ENCODE measurements at places on chromosomes 16 and 17.

DNA sequence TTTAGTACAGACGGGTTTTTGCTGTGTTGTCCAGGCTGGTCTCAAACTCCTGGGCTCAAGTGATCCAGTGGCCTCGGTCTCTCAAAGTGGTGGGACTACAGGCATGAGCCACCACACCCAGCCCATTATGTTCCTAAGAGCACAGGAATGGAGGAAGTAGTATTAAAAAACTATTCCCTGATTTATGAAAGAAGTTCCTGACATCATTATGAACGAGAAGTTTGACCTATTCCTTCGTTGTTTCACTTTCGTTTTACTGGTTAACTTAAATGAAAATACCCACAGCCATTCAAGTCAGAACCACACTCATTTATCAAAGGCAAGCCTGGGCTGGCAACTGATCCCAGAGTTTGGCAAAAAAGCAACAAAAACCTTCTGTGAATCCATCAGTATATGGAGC, 13.5 kb upstream of the CBX4 start:
- no peak for DNase-seq

- no peak for DNase-seq
These were observed 440.9 kb upstream of the MAF start for GRCh38 chr16:80041410-80041809.

- DNase-seq: no peak
These were observed 4.5 kb upstream of the NAT9 start for GRCh38 chr17:74780443-74781238.

DNA sequence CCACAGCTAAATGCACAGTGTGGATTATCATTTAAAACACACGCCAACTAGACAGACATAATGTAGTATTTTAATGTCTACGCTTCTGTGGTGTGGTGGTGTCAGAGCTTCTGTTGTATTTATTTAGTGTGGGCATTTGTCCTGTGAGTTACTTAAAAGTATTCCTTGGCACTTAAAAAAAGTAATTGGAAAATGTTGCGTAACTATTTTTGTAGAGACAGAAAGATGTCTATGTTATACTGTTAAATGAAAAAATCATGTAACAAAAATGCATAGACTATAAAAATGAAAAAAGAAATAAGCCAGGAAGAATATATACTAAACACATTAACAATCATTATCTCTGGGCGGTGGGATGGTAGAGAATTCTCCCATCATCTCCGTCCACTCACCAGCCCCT, 39.2 kb downstream of the CYTH1 start:
- DNase-seq: no peak

DNA sequence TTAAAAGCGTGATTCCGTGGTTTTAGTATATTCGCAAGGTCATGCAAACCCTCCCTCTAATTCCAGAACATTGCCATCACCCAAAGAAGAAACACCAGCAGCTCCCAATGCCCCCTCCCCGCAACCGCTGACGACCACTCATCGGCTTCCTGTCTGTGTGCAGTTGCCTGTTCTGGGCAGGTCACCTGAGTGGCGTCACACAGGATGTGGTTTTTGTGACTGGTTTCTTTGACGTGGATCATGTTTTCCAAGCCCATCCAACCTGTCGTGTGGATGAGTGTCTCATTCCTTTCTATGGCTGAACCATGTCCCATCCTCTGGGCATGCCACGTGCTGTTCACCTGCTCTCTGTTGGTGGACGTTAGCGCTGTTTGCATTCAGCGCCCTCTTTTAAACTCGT, 8.2 kb upstream of the ATP2C2 start:
- peak; percentile 13 for DNase-seq

- DNase-seq: no peak
These were observed 34.0 kb upstream of the NLK start for GRCh38 chr17:28008513-28008912.

DNA sequence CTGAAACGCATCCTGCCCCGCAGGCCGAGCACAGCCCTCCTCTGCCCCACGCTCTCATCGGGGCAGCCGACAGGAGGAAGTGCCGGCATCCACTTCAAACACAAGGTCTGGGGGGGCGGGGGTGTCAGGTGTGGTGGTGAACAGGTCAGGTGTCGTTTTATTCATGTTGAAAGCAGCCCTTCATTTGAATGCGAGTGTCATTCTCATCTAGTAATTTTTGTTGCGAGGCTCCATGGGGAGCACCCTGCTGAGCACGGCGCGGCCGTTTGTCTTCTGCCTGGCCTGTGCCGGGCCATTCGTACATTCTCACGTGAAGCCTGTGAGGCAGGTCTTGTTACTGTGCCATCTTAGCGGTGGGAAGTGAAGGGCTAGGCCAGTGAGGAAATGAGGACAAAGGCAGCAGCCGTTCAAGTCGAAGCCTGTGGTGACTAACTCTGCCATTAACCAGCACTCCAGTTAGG, 1.9 kb downstream of the ACSF3 start:
- no peak for DNase-seq

DNA sequence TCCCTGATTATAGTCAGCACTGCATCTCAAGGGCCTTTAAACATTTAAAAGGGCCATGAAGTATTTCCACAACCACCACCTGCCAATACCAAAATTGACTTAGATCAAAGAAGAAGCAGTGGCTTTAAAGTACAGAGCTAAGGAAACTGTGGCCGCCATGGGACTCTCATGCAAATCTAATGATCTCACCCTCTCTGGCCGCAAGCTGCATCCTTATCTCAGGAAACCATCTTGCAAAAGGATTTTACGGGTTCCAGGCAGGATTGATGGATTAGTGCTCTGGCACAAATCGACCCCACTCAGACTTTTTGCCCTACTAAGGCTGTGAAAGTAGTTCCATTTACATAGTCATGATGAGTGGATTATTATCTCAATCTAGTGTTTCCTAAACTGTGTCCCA, 22.6 kb downstream of the CDRT4 start:
- no peak for DNase-seq

DNA sequence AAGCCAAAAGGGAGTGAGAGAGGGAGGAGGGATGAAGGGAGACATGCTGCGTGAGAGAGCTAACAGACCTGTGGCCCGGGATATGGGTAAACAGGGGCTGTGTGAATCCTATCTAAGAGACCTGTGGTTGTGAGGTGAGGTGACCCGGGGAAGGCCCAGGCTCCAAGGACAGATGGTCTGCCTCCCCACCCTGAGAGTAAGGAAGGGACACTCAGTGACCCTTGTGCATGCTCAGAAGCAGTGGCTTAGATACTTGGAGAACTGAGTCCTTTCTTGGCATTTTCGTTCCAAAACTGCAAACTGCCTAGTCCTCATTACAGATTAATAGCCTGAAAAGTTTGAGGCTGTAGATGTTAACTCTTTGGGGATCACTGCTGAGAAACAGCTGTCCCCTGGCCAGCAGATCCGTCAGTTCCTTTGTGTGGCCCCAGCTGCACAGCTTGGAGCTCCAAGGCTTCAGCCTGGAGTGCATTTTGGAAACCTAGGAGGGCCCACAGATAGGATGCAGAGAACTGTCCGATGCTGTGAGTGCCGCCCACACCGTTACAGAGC, 121.6 kb downstream of the SMG6 start:
- DNase-seq: no peak

- no peak for DNase-seq
These were observed 266.7 kb downstream of the SOX9 start for GRCh38 chr17:72387487-72387886.

- DNase-seq: no peak
These were observed 15.5 kb downstream of the IKZF3 start for GRCh38 chr17:39848600-39848999.

- DNase-seq: peak; percentile 97
These were observed 430 bp upstream of the KATNB1 start for GRCh38 chr16:57734925-57735754.

DNA sequence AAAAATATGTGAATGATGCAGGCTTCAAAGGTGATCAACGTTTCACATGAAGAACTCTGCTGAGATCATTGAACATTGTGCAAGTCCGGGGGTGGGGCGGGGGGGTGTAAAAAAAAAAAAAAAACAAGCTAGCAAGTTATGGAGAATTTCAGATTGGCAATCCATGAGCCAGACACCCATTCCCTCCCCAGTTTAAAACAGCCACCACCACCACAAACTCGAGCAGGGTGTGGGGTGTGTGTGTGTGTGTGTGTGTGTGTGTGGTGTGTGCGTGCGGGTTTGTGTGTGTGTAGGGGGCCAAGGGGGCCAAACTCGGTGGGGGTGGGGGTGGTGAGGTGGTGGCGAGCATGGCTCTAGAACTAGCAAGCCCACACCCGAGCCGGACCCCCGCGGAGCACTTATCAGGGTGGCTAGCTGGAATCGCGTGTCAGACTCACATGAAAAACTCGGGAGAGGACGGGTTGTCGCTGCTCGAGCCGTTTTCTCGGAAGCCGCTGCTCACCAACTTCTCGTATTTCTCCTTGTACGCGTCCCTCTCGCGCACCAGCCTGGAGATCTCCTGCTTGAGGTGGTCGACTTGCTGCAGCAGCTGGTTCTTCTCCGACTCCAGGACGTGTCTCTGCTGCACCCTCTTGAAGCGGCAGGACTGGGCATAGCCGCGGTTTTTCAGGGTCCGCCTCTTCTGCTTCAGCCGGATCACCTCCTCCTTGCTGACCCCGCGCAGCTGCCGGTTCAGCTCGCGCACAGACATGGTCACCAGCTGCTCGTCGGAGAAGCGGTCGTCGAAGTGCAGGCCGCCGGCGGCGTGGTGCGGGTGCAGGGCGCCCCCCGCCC, 2.0 kb downstream of the MAF start:
- no peak for DNase-seq

- DNase-seq: no peak
These were observed 103.7 kb downstream of the C16orf95 start for GRCh38 chr16:87213536-87213935.

GRCh38 chr16:10514369-10515055, 65.9 kb downstream of the EMP2 start:
- DNase-seq: no peak

GRCh38 chr17:27264068-27264812, 29.7 kb upstream of the WSB1 start:
- no peak for DNase-seq

All from stimulated activated CD8-positive, alpha-beta memory T cell treated with anti-CD3 and anti-CD28 coated beads, Interleukin-4, amount 100 ng/mL, for 4 hours (primary cell).